ENCODE measurements at places on chromosomes 4 and X.

DNA sequence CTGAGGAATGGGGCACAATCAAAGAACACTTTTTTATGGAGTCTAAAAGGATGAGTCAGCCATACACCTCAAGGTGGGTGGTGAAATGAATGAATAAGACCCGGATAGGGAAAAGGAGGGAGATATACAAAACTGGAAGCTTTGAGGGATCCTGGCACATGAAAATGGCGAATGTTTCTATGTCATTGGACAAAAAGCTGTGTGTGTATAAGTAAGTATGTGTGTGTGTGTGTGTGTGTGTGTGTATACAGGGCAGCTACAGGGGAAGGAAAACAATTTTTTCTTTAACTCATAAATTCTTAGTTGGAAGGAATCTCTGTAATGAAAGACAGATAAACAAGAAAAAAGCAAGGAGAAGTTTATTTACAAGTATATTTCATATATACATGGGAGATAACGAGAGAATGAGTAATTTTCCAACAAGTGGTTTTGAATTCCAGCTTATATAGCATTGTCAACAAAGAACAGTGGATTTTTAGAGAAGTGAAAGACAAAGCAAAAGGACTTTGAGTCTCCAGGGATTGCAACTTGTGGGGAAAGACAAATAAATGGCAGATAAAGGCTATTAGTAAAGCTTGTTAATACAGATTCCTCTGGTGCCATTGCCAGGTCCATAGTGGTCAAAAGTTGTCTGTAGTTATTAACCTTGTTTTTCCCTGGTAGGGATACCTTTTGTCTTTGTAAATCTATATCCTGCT, 99.7 kb downstream of the MMRN1 start:
- no peak for DNase-seq

DNA sequence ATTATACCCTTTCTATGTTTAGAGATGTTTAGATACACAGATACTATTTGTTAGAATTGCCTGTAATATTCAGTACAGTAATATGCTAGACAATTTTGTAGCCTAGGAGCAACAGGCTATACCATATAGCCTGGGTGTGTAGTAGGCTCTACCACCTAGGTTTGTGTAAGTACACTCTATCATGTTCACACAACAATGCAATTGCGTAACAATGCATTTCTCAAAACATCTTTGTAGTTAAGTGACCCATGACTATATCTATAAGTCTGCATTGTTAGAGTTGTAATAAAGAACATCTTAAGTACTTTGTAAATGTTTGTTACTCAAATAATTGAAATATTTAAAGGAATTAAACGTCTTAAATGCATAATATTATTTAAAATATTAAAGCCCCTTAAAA, 379.3 kb downstream of the PPP3CA start:
- DNase-seq, result no peak

DNA sequence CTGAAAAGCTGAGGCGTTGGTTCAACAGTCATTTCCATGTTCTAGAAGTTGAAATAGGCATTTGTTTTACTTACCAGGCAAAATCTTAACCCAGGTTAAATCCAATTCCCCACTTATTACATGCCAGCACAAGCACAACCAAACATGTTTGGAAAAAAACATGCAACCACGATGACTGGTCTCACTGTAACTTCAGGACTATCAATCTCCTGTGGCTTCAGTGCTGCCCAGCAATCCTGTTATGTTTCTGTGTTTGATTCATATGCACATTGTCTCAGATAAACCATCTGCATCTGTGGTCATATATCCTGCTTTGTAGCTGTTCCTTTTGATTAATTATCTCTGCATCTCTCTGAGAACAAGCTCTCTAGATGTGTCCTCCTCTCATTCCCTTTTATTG, 28.3 kb downstream of the PRDM8 start:
- DNase-seq, result no peak

GRCh38 chrX:69192603-69193002, 27.4 kb upstream of the PJA1 start:
- DNase-seq, result no peak
